ENCODE measurements at places on chromosomes 12 and 14.
A peak's percentile ranks its signal among the peaks of the same experiment; 100 is the strongest.

GRCh38 chr12:61869796-61870195 is 390.4 kb upstream of the USP15 start:
- no peak for DNase-seq

DNA sequence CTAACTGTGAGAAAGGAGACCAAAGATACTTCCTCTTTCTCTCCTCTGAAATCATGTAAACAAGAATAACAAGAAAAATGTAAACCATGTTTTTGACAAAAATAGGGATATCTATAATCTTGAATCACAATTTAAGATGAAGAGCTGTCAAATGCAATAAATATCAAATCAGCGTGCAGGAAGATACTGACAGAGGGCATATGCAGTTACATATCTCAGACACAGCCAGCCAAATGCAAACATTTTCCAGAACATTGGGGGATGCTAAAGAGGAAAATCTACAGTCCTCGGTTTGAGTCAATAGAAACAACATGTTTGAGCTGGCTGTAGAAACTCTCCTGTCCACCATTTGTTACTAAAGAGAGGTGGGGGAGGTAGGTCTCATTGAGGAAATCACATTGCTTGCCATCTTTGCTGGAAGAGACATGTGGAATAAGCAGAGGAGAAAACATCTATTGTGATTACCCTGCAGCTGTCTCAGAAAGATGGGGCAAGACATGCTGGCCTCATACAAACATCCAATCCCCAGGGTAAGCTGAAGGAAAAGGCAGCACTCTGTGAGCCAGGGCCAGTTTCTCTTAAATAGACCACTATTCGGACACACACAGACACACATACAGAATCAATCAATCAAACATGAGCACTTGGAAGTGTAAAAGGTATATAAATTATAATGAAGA is 43.5 kb downstream of the CNTN1 start:
- no peak for DNase-seq

GRCh38 chr12:13348464-13348863 is 151.9 kb downstream of the EMP1 start:
- no peak for DNase-seq

- no peak for DNase-seq
Measured at GRCh38 chr12:29072631-29073030, 76.4 kb upstream of the FAR2 start.

DNA sequence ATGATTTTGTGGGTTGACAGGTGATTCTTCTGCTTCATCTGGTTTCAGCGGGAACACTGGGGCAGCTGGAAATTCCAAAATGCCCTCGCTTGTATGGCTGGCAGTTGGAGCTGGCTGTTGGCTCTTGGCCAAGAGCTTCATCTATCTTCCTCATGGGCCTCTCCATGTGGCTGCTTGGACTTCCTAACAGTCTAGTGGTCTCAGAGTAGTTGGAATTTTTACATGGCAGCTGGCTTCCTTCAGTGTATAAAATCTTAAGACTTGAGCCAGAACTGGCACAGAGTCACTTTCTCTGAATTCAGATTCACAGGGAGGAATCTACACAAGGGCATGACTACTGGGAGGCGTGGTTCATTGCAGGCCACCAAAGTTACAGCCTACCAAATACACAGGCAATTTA is 204.9 kb upstream of the RMST start:
- no peak for DNase-seq

DNA sequence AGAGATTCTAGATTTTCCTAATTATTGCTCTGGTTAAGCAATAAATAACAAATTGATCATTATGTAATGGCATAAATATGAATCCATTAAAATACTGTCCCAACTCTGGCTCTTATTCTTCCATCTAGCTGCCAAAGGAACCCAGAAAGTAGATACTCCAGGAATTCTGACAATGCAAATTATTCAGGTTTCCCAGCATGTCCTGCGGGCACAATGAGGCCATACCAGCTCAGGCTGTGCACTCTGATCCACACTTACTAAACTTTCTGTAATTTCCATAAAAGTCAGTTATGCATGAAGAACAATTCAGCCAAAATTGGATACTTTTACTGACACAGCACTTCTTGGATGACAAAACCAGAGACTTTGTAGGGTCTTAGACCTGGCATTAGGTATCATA is 576.3 kb downstream of the KCNH5 start:
- no peak for DNase-seq

- no peak for DNase-seq
Measured at GRCh38 chr12:104974626-104975290, 11.4 kb upstream of the NOPCHAP1 start.

- no peak for DNase-seq
Measured at GRCh38 chr14:99862136-99862535, 68.9 kb downstream of the EML1 start.

GRCh38 chr12:49767333-49767732 is 26.0 kb downstream of the TMBIM6 start:
- no peak for DNase-seq

DNA sequence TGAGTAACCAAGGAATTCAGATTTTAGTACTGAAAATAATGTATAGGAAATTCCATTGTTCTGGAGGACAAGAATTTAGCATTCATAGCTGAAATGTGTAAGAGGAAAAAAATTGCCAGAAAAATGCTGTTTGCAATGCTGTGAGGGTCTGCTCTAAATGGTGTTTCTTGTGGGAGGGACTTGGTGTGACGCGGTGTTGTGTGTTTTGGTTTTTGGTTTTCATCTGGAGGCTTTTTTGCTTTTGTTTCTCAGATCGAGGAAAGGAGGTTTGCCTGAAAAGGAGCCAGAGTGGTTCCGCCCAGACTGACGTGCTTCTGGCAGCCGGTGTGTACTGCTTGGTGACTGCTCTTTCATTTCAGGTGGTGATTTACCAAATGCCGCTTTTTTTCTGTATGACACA is 211.8 kb upstream of the HMGA2 start:
- no peak for DNase-seq

DNA sequence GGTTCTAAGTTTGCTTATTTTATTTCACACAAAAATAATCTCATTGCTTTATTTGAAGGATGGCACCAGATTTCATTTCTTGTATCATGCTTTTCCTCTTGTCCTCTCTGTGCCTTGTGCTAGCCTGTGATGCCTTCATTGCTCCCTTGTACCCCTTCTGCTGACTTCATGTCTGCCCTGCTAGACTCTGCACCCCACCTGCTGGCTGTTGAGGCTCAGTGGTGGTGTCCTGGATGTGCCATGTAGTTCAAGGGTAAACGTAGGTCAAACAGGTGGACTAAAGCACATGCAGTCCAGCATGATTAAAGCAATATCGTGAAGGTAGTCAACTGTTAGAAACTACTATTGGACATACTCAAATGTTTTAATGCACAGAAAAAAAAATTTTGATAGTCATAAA is 21.6 kb downstream of the MRPS35 start:
- no peak for DNase-seq

- no peak for DNase-seq
Measured at GRCh38 chr12:124077701-124078100, 104.7 kb downstream of the ZNF664 start.

DNA sequence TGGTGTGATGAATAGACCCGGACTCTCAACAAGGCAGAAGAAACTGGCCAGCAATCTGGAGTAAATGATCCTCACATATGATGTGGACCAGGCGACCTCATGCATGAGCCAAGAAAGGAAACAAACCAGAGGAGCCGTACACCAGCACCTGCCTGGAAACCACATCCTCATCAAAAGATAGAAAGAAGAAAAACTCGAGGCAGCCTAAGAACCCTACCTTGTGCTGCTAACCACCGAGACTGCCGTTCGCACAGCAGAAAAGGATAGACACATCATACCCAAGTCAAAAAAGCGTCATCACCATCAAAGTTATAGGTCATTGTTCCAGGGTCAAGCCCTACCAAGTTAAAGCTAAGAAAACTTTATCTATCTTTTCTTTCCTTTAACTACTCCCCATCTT is 66.7 kb downstream of the RESF1 start:
- DNase-seq = no peak

GRCh38 chr12:77315407-77315806 is 250.0 kb upstream of the E2F7 start:
- DNase-seq = no peak

DNA sequence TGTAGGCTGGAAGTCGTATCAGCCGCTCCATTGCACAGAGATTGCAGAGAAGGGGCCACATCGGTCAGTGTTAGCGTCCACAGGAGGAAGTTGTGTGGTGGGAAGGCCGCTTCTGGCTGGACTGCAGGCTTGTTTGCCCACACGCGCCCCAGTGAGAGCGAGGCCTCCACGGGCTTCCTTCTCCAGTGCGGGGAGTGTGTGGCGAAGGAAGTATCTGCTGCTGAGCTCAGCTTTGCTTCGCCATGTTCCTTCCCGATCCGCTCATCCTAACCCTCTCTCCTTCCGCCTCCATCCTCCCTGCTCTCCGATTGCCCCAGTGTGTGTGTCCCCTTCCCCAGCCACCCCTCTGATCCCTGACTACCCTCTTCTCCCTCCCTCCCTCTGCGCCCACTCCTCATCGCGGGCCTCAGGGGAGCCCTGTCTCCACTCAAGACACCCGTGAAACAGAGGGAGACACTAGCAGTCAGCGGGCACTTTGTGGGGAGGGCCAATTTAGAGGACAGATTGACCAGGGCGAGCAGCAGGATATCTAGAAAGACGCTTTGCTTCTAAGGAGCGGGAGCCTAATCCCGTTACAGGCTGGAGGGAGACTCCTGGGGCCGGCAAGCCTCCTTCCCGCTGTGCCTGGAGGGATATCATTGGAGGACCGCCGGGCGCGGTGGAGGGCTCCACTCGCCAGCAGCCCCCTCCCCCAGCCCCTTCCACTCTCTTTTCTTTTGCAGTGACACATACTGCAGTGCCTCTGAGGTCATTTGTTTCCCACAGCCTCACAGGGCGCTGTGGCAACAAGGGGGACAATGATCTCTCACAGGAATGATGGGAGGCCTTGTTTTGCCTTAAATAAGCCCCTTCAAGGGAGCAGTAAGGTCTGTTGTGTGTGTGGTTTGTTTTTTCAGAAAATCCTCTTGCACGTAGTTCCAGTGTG is 428.8 kb downstream of the ZFP36L1 start:
- DNase-seq = no peak

DNA sequence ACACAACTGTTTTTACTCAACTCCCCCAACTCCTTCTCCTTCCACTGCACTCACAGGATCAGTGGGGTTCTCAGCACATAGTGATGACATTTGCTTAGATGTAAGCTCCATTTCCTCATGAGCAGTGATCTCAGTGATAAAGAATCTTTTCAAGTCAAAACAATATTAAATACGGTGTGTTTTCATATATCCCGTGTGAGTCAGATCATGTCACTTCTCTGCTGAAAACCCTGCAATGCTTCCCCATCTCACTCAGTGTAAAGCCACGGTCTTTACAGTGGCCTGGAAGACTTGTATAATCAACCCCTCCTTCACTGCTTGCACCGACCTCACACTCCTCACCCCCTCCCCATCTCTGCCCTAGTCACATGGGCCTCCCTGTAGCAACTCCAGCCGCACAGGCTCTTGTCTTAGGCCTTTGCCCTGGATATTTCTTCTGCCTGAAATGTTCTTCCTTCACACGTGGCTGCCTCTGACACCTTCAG is 149.7 kb upstream of the ARHGAP5 start:
- DNase-seq = no peak

DNA sequence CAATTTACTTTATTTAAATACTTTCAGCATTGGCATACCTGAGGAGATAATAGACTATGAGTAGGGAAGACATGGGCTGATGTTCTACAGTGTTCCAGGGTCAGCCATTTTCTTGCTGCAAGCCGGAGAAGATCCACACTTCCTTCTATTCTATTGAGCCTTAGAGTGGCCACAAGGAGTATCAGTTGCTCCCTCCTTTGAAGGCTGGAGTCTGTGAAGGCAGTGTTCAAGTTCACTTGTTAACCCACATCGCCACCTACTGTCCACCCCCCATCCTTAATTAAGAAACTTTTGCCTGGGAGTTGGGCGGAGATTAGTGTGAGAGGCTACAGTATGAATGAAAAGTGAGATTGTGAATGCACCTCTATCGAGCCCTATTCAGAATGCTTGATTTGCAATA is 666.6 kb downstream of the NRXN3 start:
- no peak for DNase-seq

DNA sequence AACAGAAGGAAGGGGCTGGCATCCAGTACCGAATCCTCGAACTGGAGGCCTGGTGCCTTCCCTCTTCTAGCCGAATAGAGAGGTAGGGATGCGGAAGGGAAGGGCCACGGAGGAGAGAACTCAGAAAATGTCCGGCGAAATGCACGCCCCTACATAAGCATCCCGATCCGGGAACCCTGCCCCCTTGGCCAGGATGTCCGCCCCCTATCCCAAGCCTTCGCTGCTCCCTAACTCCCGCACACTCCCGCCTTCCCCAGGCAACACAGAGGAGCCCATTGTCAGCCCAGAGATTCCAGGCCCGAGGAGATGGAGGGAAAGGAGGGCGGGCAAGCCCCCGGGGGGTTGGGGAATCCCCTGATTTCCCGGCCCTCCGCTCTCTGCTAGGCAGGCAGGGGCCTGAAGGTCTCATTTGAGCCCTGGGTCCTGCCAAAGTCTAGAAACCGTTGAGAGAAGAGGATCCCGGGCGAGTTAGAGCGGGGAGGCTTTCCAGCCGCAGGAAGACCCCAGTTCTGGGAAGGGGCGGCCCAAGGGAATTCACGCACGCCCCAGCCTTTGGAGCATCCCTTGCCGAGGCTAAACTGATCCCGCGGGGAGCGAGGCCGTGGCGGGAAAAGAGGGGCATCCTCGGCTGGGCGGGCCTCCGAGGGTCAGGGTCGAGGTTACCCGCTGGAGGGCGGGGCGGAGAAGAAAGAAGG is 569 bp upstream of the ARHGEF40 start:
- no peak for DNase-seq

- DNase-seq = no peak
Measured at GRCh38 chr14:55867719-55868118, 250.5 kb upstream of the PELI2 start.

DNA sequence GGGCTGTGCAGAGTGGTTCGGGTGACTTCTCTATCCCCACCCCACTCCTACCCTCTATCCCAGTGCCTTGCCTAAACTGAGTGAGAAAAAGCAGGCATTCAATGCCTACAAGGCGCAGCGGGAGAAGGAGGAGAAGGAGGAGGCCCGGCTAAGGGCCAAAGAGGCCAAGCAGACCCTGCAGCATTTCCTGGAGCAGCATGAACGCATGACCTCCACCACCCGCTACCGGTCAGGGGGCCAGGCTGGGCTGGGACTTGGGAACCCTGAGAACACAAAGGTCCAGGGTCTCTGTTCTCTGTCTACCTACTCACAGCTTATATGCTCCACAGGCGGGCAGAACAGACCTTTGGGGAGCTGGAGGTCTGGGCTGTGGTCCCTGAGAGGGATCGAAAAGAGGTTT is 11.7 kb downstream of the PRPF40B start:
- no peak for DNase-seq

DNA sequence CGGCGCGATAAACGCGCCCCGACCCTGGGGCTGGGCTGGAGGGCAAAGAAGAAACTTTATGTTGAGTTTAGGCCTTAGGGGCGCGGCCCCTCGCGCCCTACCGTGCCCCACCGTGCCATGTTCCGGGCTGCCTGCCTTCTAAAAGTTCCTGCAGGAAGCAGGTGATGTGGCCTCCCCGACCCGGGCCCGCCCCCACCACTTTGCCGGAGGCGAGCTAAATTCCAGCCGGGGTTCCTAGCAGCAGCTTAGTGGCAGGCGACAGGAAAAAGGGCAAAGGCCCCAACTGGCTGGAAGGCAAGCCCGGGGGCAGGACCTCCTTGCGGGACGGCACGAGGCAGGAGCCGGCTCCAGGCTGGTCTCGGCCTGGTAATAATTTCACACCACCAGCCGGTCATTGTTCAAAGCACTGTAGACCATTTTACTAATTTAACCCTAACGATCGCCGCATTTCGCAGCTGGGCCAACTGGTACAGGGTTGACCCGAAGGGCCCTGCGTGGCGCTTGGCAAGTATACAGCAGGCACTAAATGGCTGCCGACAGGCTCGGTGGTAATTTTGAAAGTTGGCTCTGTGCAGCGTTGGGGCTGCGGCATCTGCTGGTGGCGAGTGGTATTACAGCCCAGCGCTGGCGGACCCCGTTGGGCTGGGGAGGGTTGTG is 895 bp upstream of the CCDC88C start:
- DNase-seq = peak; percentile 75

All from stimulated activated CD8-positive, alpha-beta memory T cell treated with anti-CD3 and anti-CD28 coated beads, Interleukin-12 subunit alpha, Interleukin-12 subunit beta, amount 100 ng/mL, for 4 hours (primary cell).